ENCODE measurements at places on chromosomes 13 and 19.
A peak's percentile ranks its signal among the peaks of the same experiment; 100 is the strongest.

DNA sequence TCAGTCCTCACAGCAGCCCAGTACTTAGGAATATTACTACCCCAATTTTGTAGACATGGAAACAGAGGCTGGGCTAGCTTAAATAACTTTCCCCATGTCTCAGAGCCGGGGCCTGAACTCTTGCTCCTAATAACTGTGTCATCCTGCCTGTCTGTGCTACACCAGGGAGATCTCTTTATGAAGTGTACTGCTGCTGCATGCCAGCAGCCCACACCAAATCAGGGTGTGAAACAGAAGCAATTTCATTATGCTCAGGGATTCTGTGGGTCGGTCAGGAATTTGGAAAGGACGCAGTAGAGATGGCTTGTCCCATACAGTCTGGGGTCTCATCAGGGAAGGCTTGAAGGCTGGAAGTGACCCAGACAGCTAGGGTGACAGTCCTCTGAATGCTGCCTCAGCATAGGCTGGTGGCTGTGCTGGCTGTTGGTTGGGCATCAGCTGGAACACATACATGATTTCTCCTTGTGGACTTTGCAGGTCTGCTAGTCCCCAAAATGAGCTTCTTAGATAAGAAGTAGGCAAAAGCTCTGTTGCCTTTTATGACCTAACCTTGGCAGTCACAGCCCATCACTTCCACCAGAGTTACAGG is 22.6 kb downstream of the ZNF507 start:
- DNase-seq = no peak

DNA sequence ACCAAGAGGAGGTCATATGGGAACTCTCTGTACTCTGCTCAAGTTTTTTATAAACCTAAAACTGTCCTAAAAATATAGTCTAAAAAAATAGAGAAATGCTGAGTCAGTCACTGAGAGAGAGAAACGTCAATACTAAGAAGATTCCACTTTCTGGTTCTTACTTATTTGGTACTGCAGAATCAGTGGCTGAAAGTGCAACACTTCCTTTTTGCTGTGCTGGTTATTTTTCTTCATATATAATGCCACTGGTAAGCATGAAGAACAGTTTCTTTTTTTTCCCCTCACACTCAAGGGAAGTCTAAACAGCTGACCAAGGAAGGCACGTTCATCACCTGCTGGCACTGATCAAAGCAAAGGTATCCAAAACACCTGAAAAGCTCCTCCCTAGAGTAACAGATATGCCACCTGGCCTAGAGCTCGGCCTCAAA is 44.3 kb upstream of the N4BP2L1 start:
- no peak for DNase-seq

GRCh38 chr13:84446972-84447639 is 564.8 kb upstream of the SLITRK1 start:
- peak; percentile 31 for DNase-seq

- DNase-seq = peak; percentile 28
These were observed 7.5 kb upstream of the GPR183 start for GRCh38 chr13:99314640-99315176.

- DNase-seq = peak; percentile 61
These were observed 13.1 kb downstream of the EPS8L1 start for GRCh38 chr19:55088543-55089341.

- DNase-seq = no peak
These were observed 17.8 kb downstream of the KCTD12 start for GRCh38 chr13:76868371-76868770.

DNA sequence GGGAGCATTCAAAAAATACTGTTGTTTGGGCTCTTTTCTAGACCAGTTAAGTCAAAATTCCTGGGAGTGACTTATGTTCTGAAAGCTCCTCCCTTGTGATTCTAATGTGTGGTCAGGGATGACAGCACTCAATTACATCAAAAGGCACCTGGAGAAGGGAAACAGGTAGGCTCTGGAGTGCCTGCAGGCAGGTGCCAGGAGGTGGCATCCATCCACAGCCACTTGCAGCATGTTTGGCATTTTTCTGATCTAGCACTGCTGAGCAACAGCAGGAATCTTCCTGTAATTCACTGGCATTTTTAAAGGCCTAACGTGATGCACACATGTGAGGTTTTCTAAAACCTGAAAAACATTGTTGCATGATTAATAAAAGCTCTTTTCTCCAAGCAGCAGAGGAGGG is 94.6 kb downstream of the CCNA1 start:
- DNase-seq = no peak

DNA sequence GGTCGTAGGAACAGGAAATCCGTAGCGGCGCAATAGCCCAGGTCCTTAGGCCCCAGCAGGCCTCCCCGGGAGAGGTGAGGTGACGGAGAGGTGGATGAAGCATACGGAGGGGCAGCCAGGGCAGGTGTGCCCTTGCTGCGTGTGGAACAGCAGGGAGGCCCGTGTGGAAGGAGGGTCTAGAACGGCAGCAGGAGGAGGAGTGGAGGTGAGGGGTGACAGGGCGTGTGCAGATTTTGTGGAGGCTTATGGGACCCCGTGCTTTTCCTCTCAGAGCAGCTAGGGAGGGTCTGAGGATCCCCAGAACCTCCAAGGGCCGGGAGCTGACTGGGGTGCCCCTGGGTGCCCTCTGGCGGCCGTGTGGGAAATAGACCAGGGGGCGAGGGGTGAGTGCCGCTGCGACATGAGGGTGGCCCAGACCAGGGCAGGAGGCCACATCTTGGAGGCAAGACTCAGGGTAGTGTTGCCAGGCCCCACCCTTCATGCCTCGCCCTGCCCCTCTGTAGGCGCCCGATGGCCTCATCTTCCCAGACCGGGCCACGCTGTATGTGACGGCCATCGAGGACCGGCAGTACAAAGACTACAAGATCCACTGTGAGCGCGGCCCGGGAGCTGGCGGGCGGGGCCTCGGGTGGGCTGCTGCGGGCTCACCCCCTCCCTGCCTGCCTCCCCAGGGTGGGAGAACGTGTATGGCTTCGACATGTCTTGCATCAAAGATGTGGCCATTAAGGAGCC is 5.0 kb upstream of the ADM5 start:
- no peak for DNase-seq

DNA sequence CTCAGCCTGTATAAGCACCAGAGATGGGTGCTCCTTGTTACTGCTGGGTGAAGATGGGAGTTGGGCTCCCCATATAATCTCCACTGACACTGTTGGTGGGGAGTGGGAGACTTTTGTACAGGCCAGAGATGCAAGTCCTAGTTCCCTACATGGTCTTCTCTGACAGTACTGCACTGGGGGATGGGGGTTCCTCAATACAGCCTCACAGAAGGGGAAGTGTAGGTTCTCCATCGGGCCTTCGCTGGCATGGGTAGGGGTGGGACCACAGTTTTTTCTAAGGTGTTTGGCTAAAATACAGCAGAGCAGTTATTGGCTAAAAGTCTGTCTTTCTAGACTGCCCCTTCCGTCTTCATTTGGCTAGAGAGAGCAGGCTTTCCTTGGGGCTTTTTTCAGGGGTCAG is 167.2 kb upstream of the SERP2 start:
- no peak for DNase-seq

- DNase-seq = no peak
These were observed 1115.2 kb upstream of the MIR17HG start for GRCh38 chr13:90232291-90232690.

GRCh38 chr13:111121506-111121905 is 6.4 kb downstream of the ARHGEF7 start:
- DNase-seq = no peak

DNA sequence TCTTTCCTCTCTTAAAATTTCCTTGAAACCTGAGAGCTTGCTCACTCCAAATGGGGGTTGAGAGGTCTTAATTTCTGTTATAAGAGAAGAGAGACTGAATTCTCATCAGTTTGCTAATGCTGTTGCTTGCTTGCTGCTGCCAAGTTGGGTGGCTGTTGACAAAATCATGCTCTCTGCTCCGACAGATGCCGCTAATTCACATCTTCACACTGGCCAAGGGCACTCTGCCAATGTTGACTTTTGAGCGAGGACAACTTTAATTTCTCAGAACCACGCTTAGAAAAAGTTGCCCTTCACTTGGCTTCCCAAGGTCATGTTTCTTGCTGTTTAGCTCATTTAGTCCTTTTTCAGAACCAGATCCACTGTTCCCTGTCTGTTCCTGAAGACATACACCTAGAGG is 402.9 kb downstream of the HS6ST3 start:
- DNase-seq = no peak

- peak; percentile 3 for DNase-seq
These were observed 9.4 kb downstream of the C19orf81 start for GRCh38 chr19:50658441-50659317.

DNA sequence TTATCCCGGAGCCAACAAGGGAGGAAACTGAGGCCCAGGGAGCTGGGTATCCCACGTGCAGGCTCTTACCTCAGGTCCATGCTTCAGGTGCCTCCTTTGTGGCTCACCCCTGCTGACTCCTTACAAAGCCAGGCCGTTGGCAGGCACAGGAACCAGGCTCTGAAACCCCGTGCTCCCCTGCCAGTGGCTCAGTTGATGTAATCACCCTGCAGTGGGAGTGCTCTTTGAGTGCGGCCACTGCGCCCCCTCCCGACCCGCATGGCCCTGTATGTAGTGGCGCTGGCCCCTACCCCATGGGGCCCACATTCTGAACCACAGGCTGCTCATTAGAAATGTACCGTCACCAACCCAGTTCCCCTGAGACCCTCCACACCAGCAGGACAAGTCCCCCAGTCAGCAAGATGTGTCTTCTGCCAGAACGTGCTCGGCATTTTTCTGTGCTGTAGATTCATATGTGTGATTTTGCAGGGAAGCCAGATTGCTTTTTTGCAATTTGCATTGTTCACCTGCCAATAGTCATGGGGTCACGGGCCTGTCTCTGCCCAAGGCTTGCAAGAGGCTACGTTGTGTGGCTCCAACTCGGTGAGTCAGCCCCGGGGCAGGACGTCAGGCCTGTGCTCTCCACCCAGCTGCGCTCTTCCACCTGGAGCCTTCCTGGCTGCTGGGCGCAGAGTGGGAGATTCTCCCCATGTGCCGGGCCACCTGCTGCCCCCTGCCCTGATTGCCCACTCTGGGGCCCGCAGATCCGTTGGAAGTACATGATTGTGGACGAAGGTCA is 60.3 kb downstream of the SMARCA4 start:
- no peak for DNase-seq

DNA sequence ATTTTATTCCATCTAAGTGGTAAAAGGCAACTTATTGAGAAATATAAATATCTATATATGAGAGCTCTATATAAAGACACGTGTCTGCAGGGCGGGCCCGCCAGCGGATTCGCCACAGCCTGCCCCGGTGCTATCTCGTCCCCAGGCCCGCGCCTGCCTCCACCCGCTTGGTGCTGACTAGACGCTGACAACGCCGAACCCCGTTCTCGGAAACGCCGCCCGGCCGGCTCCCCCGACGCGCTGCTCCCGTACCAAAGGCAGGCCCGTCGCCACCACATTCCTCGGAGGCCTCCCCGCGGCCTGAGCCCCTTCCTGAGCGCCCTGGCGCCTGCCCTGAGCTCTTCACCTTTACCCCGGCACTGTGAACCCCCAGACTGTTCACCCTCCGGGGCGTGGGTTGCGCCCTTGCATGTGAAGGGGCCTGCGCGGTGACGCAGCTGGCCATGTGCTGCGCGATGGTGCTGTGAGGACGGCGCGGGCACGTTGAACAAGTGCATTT is 6.0 kb downstream of the PLEKHJ1 start:
- DNase-seq = no peak

GRCh38 chr19:18443831-18444230 is 5.9 kb upstream of the ISYNA1 start:
- no peak for DNase-seq

GRCh38 chr13:41008349-41008980 is 10.7 kb downstream of the ELF1 start:
- peak; percentile 72 for DNase-seq

DNA sequence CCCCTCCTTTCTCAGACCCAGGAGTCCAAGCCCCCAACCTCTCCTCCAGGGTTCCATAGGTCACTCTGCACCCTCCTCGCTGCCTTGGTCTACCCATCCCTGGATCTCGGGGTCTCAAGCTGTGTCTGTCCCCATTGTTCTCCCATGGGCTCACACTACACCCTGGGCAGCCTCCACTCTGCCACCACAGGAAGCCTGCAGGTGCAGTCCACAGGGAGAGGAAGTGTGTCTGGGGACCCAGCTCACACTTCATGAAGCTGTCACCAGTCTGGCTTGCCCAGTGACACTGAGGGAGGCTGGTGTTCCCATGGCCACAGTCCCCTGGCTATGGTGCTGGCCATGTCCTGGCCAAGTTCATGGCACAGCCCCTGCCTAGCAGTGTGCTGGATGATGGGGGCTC is 5.3 kb downstream of the NECTIN2 start:
- DNase-seq = no peak

DNA sequence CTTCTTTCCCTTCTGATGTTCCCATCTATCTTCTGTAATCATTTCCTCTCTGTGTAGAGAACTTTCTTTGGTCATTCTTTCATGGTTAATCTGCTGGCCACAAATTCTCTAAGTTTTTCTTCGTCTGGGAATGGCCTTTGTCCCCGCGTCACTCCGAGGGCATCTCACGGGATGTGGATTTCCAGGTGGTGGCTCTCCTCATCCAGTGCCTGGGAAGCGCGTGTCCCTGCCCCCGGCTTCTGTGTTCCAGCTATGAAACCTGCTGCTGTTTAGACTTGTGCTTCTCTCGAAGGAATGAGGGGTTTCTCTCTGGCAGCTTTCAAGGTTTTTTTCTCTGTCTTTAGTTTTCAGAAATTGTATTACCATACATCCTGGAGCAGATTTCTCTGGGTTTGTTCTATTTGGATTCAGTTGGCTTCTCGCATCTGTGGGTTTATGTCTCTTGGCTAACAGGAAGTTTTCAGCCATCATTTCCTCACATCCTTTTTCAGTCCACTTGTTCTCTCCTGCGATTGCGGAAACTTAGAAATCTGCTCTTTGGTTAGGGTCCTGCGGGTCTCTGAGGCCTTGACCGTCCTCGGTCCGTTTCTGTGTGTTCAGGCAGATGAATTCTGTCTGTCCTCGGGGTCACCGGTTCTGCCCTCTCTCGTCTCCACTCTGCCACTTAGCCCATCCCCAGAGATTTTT is 36.9 kb upstream of the DCUN1D2 start:
- DNase-seq = no peak

- no peak for DNase-seq
These were observed 118.3 kb downstream of the SHISA2 start for GRCh38 chr13:25933520-25933919.

DNA sequence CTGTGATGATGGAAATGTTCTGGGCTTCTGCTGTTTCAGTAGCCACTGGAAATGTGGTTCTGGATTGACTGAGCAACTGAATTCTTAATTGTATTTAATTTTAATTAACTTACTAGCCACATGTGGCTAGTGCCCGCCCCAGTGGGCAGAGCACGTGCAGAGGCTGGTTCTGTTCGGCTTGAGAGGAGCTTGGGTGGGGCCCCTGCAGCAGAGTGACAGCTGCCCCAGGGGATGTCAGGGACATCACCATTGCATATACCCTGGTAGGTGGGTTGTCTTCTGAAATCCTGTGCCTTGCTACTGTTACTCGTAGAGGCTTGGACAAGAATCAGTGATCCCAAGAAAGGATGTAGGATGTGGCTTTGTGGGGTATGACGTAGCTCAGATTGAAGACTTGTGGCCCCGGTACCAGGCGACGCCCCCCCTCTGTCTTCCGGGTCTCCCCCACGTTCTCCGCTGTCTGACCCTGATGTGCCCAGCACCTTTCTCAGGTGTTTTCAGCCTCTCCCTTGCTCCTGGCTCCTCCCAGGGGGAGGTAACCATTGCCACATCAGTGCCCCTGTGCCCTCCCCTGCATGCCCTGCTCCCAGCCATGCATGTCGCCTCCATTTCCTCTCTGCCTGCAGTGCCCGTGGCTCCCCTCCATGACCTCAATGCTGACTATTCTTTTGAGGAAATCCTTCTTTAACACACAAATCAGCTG is 102.6 kb upstream of the RNF113B start:
- no peak for DNase-seq
